ENCODE measurements at places on chromosomes 2 and 18.

- no peak for DNase-seq
Measured at GRCh38 chr2:205171261-205171940, 510.9 kb upstream of the NRP2 start.

DNA sequence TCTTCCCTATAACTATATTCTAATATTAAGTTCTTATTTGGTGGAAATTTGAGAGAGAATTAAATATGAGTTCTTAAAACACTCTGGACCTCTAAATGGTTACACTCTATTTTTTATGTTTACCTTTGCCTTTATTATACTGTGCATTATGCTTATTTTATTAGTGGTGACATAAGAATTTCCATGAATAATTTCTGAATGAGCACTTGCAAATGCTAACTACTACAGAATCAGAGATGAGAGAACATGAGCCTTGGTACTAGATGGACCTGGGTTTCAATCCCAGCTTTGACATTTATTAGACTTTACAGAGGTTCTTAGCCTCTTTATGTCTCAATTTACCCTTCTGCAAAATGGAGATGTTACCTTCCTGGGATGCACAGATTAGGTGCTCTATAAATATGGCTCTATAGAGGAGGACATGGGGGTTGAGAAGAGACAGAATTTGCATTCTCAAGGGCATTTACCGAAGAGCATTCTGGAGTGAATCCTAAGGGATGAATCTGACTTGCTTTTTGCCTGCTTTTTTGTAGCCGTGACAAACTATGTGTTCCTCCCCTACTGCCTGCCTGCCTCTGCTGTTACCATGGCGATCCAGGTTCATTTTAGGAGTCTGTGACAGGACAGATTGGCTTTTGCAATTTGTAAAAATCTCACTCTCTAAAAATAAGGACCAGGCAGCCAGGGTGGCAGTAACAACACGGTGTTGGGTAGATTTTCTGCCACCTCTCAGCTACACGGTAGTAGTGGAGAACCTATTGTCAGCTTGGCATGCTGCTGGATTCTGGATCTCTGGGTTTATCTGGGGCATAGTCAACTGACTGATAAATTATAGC is 20.7 kb upstream of the CNRIP1 start:
- DNase-seq = no peak

DNA sequence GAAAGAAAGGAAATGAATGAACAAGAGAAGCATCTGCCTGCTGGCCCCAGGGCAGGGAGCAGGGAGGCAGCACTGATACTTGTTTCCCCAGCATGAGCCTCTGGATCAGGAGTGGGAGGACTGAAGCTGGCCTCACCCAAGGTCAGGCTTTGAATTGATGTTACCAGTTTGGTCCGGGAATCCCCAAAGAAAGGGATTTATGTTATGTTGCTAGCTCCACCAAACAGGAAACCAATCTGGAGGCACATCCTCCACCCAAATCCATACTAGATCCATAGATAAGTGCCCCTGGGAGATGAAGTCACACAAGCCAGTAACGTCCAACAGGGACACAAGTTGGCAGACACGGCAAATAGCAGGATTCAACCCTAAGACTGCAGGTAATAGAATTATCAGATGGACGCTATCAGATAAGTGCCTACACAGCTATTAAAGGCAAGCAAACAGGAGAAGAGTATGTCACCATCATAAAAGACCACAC is 85.9 kb downstream of the MTCL1 start:
- DNase-seq = no peak

GRCh38 chr2:168394262-168394661 is 61.8 kb upstream of the CERS6 start:
- DNase-seq = no peak

GRCh38 chr2:222261504-222261903 is 37.3 kb downstream of the PAX3 start:
- no peak for DNase-seq

DNA sequence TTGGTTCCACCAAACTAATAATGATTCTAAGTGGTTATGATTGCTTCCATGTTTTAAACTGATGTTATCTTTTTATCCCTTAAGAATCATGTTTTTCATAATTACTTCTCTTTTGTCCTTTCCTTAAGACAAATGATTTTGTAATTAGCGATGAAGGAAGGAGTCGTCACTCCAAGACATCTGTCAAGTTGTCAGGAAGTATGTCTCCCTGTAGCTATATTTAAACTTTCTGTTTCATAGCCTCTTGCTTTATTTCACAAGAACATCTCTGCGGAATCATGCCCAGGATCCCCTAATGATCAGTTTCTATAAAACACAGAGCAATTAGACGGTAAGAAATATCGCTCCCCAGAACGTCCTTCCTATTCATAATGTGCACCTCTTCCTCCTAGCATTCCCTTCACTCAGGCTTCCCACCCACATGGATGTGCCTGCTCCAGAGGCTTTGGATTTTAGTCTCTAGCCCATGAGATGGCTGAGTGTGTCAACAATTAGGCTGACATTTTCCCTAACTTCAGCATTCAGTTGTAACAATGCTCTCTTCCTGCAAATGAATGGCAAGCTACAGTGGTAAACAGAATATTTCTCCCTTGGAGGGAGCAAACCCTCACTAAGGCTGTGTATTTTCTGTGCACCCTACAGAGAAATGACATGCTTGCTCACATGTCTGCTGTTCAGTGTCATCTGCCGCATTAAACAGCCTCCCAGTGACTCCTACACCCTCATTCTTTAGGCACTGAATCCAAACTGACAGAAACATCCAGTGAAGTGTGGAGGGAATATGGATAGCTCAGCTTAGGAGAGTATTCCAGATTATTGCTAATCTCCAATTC is 879.6 kb upstream of the CELF4 start:
- DNase-seq = no peak

- no peak for DNase-seq
Measured at GRCh38 chr2:155633887-155634570, 698.5 kb downstream of the NR4A2 start.

GRCh38 chr2:228590681-228591080 is 409.2 kb upstream of the SPHKAP start:
- no peak for DNase-seq

DNA sequence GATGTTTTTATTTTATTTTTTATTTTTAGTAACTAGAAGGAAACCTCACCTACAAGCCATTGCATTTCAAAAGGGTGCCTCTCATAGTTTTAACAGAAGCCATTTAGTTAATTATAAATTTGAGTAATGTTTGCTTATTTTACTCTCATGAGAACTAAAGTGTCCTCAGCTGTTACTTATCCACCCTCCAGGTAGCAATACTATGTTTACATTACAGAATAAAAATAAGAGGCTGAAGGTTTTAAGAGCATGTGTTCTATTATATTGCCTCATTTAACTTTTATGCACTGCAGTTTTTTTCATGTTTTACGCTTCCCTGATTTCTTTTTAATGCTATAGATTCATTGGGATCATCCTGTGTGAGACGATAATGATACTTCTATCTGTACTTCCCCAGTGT is 235.5 kb downstream of the THSD7B start:
- peak; percentile 59 for DNase-seq

DNA sequence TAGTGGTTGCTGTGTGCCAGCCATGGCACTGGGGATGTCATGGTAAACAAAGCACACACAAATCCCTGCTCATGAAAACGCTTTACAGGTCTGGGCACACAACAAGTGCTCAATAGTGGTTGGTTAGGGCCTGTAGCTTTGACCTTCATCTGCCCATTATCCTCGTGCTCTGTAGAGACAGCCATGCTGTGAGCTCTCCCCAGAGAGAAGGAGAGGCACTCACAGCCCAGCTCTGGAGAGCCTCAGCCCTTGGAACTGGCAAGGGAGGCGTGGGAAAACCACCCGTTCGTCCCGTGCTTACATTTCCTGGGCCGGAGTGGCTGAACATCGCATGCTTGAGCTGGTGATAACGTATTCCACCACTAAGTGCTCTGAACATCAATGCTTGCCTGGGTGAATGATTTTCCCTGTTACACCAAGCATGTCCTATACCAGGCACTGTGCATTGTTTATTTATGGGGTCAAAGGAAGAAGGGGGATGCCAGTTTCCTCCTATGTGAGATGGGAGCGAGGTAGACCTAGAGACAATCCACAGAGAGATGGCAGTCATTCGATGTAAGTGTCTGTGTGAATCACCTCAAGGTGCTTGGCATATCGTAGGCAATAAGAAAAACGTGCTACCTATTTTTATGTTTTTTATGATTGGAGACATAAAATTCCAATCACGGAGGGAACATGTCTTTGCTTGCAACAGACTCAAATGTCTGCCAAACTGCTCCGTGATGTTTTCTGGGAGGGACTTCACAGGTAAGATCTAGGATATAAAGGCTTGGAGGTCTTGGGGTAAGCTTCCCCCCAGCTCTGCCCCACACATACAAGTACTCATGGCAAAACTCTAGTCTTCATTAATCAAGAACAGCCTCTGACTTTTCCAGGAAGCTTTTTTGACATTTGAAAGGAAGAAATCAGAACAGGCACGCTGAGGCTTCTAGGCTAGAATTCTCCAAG is 75.5 kb downstream of the DDX1 start:
- DNase-seq = peak; percentile 21

DNA sequence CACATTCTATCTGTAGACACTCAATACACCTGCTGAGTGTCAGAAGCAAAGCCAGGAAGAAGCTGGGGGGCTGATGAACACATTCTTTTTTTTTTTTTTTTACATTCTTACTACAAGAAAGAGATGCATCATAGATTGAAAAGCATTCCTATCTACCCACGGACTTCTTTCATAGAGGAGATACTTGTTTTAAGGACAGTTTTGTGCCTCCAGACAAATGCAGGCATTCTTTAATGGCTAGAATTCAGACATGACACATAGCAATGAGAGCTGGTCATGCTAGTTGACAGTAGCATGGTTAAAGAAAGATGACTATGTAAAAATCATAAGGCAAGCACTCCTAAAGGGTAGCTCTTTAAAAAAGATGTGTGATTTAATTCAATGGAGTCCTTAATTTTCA is 110.2 kb downstream of the EPHA4 start:
- DNase-seq = no peak

DNA sequence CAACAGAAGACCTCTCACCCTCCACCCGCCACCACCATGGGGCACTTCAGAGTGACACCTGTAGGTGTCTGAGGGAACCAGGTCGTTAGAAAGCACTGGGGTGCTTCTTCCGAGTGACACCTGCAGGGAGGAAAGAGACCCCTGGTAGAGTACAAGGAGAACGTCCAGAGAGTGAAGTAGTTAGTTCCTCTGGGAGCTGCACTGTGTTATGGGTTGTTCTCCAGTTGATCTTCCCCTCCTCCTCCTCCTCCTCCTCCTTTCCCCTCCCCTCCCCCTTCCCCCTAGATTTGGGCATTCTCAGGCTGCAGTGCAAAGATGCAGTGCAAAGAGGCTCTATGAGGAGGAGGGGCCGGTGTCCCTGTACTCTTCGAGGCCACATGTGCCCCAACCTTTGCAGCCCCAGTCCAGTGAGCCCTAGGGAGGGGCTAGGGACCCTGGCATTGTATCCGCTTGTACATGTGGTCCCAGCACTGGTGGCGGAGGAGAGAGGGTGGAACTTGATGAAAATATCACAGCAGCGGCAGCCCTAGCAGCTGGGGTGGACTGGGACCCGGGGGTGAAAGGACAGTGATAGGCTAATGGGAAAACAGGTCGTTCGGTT is 850 bp downstream of the DNAJB2 start:
- DNase-seq = no peak

DNA sequence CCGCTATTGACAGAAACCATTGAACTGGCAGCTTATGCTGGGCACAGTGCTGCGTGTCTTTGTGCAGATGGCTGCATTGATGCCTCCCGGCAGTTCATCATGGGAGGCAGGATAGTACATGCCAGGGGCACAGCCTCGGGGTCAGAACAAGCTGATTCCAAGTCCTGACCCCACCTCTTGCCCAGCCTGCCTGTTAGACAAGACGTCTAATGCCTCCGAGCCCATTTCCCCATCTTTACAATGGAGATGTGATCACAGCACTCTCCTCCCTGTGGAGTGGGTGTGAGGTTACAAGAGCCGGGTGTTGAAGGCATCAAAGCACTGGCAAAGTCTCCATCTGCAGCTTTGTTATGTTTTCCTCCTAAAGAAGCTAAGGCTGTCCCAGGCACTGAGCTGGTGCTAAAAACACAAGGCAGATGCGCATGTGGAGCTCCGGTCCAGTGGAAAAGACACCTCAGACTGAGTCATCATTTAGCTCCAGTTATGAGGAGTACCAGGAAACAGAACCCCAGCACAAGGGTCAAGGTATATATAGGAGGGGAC is 125.7 kb upstream of the EPAS1 start:
- DNase-seq = peak; percentile 44

DNA sequence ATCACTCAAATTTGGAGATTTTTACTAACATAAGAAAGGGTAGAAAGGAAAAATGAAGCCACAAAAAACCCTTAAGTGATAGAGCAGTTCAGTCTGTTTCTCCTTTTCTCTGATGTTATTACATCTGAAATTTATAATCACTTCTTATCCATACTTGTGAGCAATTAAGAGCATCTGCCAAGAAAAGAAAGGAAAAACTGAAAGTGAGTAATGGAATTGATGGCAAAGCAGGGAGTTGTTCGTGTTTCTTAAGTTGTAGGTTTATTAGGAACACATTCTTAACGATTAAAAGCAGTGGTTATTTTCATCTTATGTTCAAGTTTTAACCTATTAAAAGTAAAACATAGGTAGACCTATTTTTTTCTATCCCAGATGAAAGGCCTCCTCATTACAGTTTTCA is 277.7 kb downstream of the RND3 start:
- DNase-seq = no peak

DNA sequence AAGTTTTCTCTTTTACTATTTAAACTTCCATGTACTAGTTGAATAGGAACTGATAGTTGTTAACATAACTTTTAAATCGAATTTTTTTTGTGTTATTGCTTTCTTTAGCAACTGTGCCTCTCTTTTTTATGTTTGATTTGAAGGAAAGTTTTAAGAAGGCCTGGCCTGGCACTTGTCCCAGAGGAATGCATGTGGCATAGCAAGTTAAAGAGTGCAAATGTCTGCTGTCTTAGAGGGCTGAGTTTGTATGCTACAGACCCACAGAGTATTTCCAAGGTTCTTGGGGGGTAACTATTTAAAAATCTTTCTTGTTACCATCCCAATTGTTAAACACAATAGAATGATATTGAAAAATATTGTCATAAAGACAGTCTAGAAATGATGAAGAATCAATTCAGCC is 47.0 kb downstream of the MTCL1 start:
- no peak for DNase-seq

- no peak for DNase-seq
Measured at GRCh38 chr2:215611609-215612386, 175.9 kb upstream of the FN1 start.

- DNase-seq = no peak
Measured at GRCh38 chr18:77133051-77133834, 660 bp upstream of the MBP start.

DNA sequence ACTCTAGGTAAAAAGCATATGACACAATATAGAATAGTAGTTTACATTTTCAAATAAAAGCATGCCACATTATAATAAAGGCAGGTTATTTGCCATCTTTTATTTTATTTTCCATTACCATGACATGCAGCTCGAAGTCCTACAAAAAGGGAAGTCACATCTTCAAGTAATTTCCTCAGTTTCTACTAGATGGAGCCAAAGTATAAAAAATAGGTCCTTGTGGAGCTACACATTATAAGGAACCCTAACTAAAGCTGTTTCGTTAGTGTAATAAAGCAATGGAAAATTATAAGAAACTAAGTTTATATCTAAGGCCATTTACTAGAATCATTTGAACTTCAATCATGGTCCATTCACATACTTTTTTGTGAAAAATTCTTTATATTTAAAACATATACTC is 674.5 kb downstream of the KCNJ3 start:
- no peak for DNase-seq

All from NCI-H187 (cell line).